ENCODE measurements at places on chromosomes 2 and 18.

DNA sequence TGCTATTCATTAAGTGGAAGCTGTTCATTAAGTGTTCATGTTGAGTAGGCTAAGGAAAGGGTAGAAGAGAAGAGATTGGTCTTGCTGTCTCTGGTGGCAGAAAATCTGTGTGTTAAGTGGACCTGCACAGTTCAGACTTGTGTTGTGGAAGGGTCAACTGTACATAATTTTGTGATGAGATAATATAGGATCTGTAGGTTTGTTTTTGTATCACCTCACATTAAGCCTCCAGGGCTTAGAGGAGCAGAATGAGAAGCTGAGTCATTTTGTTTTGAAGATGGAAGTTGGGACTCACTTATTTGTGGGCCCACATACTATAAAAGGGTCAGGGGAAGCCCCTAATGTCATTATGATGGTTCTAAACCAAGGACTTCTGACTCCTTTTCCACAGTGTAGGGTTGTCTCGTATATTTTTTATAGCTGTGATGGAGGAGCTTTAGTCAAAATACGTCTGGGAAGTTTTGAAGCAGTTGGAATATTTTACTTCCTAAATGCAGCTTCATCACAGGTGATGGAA is 18.2 kb downstream of the PMS1 start:
- DNase-seq = no peak

GRCh38 chr18:12359515-12359927 is 17.5 kb downstream of the AFG3L2 start:
- DNase-seq = no peak

GRCh38 chr2:217954971-217955740 is 47.6 kb downstream of the TNS1 start:
- DNase-seq = no peak

DNA sequence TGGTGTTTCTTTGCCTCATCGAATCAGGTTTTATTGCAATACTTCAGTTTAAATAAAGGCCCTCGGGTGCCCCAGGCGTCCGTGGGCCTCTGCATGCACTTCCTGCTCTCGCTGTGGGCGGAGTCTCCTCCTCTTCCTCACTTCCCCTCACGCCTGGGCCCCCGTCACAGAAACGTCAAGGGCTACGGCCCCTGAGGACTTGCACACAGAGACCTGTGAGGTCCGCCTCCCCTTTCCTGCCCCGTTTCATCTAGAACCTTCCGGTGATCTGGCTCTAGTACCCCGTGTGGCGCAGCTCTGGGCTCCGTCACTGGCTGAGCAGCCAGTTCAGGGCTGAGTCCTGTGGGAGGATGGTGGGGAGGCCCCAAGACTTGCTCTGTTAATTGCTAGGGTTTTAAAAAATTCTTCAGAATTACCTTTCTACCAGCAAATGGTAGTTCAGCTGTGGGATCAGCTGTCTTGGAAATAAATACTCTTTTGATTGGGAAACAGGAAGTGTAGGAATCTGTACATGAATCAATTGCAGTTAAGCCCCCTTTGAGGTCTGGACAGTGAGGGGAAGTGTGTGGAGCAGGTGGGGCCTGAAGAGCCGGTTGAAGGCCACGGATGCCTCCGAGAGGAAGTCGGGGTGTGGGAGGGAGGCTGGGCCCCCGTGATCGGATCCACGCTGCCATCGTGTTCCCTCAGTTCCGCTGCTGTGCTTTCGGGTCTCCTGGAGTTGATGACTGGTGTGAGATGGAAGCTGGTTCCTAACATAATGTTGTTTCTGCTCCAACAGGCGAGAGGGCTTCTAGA is 10.2 kb downstream of the NFATC1 start:
- DNase-seq = no peak

- DNase-seq = no peak
Measured at GRCh38 chr18:12256951-12257350, 2.8 kb downstream of the CIDEA start.

DNA sequence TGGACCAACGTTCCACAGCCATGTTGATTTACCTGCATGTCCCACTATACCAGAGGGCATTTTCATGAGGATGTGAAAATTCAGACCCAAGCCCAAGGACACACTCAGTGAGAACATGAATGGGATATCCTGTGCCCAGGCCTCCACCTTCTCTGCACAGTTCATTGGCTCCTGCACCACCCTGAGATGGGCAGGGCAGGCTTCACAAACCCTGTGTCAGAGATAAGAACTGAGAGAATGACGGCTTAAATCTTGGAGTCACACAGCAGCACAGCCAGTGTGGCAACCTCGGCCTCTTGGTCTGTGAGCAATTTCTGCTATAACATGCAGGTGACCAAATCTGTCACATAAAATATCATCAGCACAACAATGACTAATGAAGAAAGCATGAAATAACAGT is 71.9 kb downstream of the UXS1 start:
- no peak for DNase-seq

GRCh38 chr2:27522400-27522945 is 25.8 kb downstream of the GCKR start:
- no peak for DNase-seq

DNA sequence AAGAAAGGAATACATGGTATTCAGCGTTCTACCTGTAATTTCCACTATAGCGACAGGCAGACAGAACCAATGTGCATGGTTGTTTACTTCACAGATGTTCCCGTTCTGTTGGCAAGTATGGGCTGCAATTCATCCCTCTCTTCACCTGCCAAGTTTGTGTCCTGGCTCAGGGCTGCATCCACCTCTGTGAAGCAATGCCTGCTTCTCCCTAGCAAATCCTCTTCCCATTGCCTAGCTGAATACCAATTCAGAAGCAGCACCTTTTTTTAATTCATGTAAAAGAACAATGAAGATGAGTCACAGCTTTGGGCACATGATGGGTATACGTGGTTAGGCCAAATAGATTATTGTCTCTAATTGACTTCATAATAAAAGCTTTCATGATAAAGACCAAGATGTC is 54.7 kb upstream of the LRATD1 start:
- no peak for DNase-seq

DNA sequence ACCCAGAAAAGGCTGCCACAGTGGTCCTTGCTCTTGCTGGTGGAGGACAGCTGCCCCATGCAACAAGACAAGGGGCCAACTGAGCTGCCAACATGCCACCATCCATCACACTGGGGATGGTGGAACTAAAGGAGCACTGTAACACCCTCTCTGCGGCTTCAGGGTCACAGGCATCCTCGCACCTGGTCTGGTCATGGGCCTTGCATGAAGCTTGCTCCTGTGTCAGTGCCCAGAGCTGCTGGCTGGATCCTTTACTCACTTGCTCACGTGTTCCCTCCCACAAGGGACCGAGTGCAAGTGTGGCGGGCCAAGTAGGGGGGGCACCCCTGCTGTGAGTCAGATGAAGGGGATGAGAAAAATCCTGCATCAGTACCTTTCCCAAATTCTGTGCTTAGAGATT is 972.3 kb upstream of the DDX18 start:
- DNase-seq = no peak

GRCh38 chr2:110873056-110873502 is 140.7 kb downstream of the ACOXL start:
- DNase-seq = no peak

DNA sequence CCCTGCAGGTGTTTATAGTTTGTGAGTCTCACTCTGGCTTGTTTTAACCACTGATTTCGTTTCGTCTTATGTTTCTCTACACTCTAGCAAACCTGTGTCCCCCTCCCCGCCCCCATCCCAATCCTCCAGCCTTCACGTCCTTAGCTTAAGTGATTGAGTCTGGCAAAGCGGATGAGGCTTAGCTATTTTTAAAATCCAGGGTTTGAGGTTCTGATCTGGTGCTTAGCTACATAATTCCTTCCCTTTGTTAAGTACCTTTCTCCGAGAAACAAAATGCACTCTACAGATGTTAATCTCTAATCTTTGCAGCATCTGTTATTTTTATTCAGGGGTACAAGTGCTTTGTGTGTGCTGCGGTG is 7.8 kb downstream of the AGAP1 start:
- DNase-seq = no peak

DNA sequence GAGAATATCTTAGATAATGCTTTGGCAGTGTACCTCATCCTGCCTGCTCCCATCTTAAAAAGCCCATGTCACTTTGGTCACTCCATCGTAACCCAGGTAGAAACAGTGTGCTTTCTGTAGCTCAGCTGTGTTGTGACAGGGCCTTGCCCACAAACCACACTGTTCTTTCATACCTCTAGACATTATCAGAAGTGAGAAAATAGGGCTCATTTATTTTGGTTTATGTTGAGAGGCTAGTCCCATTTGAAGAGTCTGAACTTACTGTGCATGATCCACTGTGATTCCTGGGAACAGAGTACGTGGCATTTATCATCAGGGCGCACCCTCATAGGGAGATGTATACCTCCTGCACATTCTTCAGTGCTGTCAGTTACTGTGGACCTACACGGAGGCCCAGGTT is 69.7 kb downstream of the FEZ2 start:
- DNase-seq = no peak

- no peak for DNase-seq
Measured at GRCh38 chr2:152626911-152627339, 90.3 kb downstream of the PRPF40A start.

DNA sequence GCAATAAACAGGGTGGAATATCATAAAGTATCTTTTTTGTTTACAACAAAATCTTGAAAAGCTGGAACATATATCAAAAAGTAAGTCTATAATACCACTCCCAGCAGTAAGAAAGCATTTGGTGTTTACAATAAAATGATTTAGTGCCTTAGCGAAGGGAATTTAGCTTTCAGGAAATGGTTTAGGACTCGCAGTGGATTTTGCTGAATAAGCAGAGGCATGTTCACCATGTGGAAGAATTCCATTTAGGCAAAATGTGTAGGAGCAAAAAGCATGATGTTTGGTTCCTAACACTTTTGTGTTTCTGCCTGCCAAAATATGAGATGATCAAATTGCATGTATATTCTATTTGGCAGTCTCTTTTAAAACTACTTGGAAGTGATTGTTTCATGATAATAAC is 163.6 kb downstream of the AGPS start:
- DNase-seq = no peak

DNA sequence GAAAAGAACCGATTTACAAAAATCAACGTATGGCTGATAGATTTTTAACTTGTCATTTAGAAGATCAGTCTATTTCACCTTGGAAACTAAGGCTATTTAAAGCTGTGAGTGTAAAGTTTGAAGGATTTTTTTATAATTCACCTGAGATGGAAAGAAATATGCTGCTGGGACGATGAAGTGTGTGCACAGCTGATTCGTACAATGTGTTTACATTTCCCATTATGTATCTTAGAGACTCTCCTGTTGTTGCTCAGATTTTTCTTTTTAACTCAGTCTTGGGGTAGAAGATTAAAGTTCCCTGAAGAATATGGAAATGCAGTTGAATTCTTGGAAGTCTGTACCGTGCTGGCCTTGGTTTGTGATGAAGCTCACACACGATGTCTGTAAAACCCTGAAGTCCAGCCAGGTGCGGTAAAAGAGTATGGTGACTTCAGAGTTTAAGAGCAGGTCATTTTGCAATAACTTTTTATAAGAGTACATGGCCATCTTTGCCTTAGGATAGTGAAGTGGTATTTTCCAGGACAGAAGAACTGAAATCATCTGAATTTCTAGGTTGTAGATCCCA is 250.1 kb downstream of the PRKCE start:
- DNase-seq = no peak

DNA sequence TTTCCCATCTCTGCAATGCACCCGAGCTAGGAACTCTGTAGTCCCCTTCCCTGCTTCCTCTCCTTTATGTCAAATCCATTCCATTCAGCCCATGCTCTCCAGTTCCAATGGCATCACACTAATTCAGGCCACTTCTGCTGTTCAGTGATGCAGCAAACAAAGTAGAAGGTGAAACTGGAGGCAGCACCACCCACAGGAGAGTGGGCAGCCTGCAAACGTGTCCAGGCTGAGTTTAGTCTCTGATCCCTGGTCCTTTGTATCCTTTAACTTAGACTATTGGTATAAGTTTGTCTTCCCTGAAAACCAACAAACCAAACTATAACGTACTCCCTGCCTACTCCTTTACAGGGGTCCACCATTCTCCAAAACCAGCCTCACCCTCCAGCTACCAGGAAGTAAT is 14.7 kb upstream of the KCTD1 start:
- no peak for DNase-seq
